ENCODE measurements at places on chromosomes 5 and 9.

DNA sequence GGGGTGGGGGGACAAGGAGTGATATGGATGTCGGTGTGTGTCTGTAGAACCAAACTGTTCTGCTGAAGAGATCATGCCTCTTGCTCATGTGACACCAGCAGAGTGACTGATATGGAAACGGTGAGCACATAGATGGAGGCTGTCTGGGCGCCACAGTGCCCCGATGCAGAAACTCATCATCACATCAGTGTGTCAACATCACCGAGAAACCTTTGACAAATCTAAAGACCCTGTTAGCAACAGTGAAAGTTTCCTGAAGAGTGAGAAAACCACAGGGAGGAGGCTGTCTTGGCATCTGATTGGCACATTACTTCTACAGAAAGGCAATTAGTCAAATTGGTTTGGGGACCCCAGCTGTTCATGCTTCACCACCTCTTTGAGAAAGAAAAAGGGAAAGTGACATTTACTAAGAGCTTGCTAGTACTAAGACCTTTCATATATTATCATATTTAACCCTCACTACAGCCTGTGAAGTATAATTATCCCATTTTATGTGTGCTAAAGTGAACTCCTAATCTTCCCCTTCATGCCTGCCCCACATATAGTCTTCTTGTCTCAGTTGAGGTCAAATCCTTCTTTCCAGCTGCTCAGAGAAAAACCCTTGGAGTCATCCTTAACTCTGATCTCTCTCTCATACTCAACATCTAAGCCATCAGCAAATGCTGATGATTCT lies 25.6 kb downstream of the CSF2 start:
- no peak for DNase-seq

DNA sequence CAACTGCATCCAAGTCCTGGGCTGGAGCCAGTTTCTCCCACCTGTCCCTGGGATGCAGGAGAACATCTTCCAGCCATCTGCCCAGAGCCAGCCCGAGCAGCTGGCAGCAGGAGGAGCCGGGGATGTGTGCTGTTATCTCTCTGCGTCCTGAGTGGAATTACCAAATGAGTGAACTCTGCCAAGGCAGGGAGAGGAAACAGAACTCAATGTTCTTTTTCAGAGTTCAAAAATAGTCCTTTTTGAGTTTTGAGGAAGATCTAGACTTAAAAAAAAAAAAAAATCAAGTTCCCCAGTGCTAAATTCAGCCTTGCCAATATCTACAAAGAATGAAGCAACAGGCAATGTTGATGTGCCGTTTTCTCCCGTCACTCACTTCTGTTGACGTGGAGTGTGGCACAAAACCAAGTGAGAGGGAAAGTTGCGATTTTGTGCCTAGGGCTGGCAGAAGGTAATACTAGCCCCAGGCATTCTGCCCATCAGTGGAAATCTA lies 56.2 kb downstream of the TMOD1 start:
- no peak for DNase-seq

DNA sequence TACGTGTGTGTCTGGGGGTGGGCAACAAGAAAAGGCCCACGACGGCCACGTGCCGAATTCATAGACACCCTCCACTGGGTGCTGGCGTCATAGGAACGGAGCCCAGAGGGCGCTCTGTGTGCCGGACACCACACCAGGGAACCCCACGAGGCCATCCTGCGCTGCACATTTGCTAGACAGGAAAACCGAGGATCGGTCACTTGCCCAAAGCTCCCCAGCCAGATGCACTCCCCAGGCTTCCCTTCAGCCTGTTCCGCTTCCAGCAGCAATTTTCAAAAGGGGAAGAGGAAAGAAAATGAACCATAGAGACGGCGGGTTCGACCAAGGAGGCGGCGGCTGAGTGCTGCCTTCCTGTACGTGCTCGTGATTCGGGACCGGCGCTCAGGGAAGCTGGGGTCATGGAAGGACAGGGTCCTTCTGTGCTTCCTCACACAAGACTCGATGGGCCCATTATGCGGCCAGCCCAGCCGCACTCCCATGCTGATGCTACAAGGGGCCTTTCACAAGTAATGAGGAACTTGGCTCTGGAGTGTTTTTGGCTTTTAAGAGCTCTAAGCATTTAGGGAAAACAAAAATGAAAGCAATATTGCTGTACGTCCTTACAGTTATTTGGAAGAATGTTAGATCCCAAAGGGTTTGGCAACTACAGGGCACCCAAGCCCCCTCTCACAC lies 124.6 kb upstream of the SARDH start:
- DNase-seq = no peak

- DNase-seq = no peak
Measured at GRCh38 chr9:130616451-130616850, 37.1 kb downstream of the FUBP3 start.

GRCh38 chr9:86285261-86285660 lies 2.9 kb upstream of the ISCA1 start:
- DNase-seq = no peak

DNA sequence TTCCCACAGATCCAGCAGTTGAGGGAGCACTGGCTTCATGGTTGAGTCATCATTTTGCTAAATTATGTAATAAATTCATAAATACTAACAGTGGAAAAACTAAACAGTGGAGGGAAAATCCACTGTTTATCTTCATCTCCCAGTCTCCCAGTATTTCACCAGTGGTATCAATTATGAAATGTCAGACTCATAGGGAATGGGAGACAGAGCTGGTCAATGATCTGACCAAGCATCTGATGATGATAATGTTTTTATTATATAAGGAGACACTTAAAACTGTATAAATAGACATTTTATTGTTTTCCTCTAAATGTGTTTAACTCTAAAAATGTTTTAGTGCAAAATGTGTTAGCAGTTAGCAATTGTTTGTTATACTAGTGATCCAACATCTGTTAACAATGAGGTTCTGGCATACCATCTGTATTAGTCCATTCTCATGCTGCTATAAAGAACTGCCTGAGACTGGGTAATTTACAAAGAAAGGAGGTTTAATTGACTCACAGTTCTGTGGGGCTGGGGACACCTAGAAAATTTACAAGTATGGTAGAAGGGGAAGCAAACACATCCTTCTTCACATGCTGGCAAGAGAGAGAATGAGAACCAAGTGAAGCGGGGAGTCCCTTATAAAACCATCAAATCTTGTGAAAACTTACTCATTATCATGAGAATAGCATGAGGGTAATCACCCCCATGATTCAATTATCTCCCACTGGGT lies 11.8 kb upstream of the REEP5 start:
- DNase-seq = no peak

DNA sequence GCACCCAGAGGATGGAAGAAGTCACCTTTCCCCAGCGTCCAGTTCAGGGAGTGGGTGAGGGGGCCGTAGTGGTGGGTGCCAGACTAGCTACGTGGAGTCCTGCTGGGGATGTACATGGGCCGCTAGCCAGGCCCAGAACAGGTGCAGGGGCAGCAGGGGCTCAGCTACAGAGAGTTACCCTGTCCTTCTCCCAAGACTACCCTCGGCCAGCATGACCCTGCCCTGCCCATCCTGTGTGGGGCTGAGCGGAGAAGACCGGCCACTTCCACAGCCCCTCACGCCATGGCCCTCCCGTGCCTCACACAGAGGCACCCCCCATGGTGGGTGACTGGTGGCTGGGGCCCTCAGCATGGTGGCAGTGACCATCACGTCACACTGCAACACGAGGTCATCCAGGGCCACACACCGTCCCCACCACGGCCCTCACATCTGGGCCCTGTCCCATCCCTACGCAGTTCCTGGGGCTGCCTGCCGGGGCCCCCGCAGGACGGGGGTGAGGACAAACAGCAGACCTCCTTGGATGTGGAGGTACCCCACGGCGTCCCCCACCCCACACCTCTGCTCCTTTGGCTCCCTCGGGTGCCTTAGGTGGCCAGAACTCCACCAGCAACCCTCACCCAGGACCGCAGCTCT lies 977 bp upstream of the DPP7 start:
- DNase-seq = no peak

GRCh38 chr5:154324033-154324432 lies 121.8 kb upstream of the SAP30L start:
- DNase-seq = peak; percentile 40

DNA sequence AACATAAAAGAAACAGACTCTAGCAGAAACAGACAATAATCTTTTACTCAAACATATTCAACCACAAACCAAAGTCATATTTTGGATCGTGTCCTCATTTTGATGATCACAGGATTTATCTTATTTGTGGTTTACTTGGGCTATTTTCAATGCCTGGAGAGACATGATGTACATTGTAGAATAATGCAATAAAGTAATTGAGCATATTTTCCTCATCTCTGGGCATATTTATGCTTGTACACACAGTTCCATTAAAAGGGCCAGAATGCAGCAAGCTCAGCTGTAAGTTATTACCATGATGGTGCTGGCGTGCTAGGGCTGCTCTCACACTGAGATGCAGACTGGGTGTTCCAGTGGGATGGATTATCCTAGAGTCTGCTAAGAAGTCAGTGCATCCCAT lies 456.7 kb downstream of the TLE4 start:
- no peak for DNase-seq

DNA sequence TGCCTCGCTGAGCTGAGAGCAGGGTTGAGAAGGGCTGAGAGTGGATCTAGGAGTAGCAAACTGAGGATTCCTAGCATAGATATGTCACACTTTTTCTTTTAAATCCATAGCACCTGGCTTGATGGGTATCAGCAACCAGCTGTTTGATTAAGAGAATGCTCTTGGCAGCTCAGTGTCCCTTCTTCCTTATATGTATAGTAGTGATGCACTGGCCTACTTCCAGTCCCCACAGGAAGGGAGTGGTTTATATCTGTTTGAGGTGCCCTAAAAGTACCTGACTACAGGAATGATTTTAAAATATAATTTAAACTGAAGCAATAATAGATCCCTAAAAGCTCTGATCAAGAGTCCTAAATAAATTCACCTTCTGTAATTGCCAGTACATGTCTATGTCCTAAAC lies 546.8 kb upstream of the ZNF608 start:
- no peak for DNase-seq

DNA sequence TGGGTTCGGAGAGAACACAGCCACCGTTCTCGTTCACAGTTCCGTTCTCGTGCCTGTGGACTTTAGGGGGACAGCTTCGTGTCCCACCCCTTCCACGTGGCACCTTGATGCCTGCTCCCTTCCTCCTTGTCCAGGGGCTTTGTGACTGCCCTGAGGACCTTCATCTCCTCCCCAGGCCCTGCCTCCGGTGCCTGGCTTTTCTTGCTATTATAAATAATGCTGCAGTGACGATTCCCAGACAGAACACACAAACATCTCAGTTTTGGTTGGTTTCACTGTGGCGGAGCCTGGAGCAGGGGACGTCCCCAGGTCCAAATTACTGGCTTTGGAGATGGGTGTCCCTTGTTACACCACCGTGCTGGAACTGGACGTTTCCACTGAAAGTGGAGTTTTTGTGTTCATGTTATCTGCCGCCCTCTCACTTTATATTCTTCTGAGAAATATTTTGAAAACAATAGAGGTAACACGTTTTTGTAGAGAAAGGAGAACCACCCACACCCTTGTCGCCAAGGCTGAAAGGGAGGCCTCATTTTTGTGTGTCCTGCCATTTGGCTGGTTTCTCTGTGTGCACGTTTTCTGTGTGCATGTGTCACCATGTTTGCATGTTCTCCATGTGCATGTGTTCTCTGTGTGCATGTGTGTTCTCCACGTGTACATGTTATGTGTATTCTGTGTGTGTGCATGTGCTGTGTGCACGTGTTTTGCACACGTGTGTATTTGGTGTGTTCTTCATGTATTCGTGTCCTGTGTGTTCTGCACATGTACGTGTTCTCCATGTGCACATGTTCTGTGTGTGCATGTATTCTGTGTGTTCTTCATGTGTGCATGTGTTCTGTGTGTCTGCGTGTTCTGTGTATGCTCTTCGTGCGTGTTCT lies 24.2 kb downstream of the WNK2 start:
- DNase-seq = no peak

GRCh38 chr5:123264394-123264793 lies 158.8 kb downstream of the CEP120 start:
- DNase-seq = no peak

GRCh38 chr9:135334953-135335460 lies 144.6 kb upstream of the PPP1R26 start:
- DNase-seq = no peak

DNA sequence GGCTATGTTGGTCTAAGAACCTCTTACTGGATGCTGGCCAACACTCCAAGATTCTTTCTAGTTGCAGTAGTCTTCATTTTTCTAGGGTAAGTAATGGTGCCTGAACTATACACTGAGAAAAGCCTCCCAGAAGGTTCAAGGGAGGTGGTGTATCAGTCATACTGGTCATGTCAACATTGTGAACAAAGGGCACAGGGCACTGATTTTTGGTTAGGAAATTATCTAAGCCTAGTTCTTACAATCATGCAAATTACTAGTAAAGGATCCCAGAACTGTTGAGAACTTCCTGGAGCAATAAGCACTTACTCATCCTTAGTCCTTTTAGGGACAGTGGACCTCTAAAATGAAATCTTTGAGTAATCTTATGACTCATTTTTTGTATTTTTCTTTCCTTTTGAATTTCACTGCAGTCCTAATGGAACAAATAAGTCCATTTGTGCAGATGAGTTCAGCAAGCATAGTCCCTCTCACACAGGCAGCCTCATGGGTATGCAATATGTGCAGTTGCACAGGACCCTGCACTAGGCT lies 21.1 kb upstream of the CDC42SE2 start:
- DNase-seq = no peak

DNA sequence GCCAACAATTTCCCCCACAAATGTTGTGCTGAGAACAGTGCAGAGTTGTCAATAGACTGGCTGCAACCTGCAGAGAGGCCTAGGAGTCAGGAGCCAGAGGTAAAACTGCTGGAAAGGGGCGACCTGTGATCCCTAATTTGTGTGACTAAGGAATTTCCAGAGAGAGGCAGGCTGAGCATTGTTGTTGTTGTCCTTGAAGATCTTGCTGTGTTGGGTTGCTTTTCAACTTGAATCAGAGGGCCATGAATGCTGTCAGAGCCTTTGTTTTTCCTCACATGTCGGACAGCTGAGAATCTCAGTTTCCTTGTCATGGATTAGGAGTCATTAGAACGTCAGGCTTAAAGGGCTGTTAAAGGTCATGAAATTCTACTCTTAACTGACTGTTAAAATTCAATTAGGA lies 134.6 kb upstream of the ASTN2 start:
- DNase-seq = no peak

DNA sequence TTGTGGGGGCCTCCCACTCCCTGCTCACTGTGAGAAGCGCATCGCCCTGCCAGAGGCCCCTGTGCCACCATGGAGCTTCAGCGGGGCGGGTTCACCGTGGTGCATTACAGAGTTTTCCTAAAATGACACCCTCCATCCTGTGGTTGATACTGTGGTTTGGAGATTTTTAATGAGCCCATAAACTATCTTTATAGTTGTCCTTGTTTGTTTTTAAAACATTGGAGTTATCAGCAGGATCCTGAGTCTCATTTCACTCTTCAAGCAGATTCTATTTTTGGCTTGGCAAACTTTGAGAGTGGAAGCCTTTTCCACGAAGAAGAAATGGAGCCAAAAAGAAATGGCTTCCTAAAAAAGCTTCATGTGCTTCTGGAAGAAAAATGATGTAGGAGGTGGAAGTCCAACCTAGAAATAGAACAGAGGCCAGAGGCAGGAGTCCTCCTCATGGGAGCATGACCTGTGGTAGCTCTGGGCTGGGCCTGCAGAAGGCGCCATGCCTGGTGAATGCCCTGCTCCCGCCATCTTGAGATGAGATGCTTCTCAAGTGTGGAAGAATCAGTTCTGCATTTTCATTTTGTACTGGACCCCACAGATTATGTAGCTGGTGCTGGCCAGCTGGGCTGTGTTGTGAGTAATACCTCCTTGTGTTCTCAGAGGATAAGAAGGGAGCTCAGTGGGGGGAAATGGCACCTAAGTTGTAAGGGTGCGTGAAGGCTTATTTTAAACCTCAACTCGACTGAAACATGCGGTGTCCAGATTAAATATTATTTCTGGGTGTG lies 79.0 kb upstream of the RAI14 start:
- DNase-seq = no peak

Measured in retina (tissue), 1 donor.